ENCODE measurements at places on chromosomes 12 and 14. TPM values are rescaled to one million over a fixed set of nuclear protein-coding genes. Genes with fewer than 3 reads are reported as not detected.

TAOK3 gene
- total RNA-seq = 8.5 TPM

PAH gene
- not detected for total RNA-seq

RARG gene
- total RNA-seq = 26.6 TPM

MAP4K5 gene
- total RNA-seq = 44.1 TPM

NFATC4 gene
- total RNA-seq = 0.07 TPM

SLC5A8 gene
- total RNA-seq = not detected

FAM181A gene
- total RNA-seq = not detected

CCDC198 gene
- total RNA-seq = 4.0 TPM

POTEM gene
- not detected for total RNA-seq

CABP1 gene
- total RNA-seq = 0.14 TPM

COX8C gene
- not detected for total RNA-seq

USP15 gene
- total RNA-seq = 28.9 TPM

INHBC gene
- total RNA-seq = not detected

PGF gene
- total RNA-seq = 3.5 TPM

LRRC74A gene
- total RNA-seq = not detected

CLEC4C gene
- total RNA-seq = not detected

FGD4 gene
- total RNA-seq = 1.4 TPM

ABCB9 gene
- total RNA-seq = 9.3 TPM

HOXC6 gene
- total RNA-seq = 4.6 TPM

LRRC10 gene
- total RNA-seq = not detected

TSHR gene
- total RNA-seq = not detected

PTPRO gene
- not detected for total RNA-seq

FAR2 gene
- 0.15 TPM for total RNA-seq

MON2 gene
- 16.5 TPM for total RNA-seq

OR6C2 gene
- total RNA-seq = not detected

TSPAN11 gene
- 0.11 TPM for total RNA-seq

FAM90A1 gene
- total RNA-seq = 0.07 TPM

PRIMA1 gene
- total RNA-seq = 0.40 TPM

LTBR gene
- 183 TPM for total RNA-seq

KERA gene
- not detected for total RNA-seq

NRIP2 gene
- not detected for total RNA-seq

MANSC1 gene
- 4.8 TPM for total RNA-seq

PMEL gene
- total RNA-seq = 0.65 TPM

TMTC1 gene
- total RNA-seq = 0.06 TPM

SLCO1B1 gene
- 0.26 TPM for total RNA-seq

TUNAR gene
- not detected for total RNA-seq

RIMBP2 gene
- 0.01 TPM for total RNA-seq

RHOJ gene
- not detected for total RNA-seq

SPIC gene
- total RNA-seq = not detected

VWF gene
- 0.34 TPM for total RNA-seq

ZDHHC22 gene
- total RNA-seq = 0.37 TPM

ASCL1 gene
- total RNA-seq = not detected

Data from A549 treated with CpdA at 1 μM for 4 hours (cell line).